ENCODE measurements at places on chromosomes 2 and 18.
A peak's percentile ranks its signal among the peaks of the same experiment; 100 is the strongest.

DNA sequence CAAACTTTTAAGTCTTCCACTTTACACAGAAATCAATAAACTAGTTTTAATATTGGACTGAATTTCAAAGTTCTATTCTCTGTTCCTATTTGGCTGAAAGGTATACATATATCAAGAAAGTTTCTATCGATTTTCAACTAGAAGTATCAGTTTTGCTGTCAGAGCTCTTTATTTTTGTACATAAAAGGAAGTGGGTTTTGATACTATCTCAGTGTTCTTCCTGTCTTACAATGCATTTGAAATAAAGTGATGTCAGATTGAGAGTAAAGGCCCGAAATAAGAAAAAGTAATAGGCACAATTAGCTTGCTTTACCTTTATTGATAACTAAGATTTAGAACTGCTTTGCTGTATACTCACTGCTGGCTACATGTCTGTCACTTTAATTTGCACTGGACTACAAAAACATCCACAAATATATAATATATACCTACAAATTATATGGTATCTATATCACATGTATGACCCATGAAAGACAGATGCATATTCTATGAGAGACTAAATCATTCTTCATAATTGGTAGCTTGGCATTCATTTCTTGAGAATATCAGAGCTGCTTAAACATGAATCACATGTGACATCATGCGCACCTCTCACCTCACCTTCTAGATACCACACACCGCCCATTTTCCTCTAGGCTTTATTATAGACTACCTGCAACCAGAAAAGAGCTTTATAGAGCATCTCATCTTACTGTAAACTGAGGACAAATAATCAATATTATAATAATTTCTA is 83.6 kb downstream of the ASXL2 start:
- peak; percentile 52 for DNase-seq

DNA sequence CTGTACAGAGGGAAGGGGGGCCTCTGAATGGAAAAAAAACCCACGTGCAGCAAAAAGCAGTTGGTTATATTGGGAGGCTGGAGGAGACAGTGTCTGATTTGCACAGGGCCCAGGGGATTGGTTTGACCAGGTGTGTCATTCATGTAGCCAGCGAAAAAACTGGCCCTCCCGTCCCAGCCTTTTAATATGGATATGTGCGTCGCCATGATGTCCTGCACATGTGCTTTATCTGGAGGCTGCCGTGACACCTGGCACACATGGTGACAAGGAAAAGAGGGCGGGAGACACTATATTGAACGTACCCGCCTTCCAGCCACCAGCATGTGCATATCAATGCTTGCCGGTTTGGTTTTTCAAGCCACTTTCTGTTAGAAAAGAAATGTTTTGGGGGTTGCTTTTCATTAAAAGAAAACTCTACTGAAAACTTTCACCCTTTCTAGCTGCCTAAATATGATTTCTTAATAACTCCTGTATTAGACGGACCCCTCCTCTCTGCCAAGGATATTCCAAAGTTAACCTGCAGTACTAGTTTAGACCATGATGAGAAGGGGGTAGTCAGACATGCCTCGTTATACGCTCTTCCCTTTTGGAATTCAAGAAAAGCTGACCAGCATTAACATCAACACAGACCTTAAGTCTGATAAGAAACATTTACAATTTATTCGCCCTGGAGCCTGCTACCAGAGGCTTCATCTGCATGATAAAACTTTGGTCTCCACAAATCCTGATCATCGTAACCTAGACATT is 16.2 kb downstream of the SLC25A52 start:
- no peak for DNase-seq

GRCh38 chr18:2990956-2991640 is 21.8 kb downstream of the LPIN2 start:
- DNase-seq, result no peak

- DNase-seq, result no peak
Measured at GRCh38 chr2:127388423-127389164, 819 bp upstream of the MAP3K2 start.

DNA sequence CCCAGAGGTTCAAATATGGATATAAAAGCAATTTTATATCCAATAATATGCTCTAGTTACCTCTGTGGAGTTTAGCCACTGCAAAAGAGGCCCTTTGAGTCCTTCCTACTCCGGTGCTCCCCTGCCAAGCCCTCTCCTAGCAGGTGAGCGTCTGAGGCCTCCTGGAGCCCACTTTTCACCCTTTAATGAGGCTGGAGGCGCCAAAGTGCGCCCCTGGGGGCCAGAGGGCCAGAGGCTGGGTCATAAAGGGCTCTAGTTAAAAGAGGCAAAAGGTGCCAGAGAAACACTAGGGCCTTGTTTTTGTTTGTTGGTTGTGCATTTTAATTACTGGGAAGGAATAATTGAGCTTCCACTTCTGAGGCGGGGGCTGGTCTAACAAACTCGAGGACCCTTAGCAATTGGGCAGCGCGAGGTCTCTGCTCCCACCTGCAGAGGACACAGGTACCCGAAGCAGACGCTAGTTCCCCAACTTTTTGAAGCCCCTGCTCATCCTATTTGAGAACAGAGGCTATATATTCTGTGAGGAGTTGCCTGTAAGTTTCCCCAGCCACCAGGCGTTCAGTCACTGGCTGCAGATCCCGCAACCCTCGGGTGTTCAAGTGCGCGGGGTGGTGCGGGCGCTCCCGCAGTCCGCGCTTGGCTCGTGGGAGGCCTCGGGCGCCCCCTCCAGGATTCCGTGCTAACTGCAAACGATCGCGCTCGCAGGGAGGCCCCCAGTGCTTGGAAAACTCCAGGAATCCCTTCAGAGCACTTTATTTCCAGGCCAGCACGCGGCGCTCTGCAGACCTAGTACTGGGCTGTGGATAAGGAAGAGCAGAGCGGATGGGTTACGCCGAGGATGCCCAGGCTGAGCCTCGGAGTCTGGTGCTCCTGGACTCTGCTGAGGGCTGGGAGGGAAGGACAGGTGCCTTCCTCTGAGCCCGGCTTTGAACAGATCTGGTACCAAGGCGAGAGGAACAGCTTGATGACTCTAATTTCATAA is 14.1 kb downstream of the MSGN1 start:
- no peak for DNase-seq

DNA sequence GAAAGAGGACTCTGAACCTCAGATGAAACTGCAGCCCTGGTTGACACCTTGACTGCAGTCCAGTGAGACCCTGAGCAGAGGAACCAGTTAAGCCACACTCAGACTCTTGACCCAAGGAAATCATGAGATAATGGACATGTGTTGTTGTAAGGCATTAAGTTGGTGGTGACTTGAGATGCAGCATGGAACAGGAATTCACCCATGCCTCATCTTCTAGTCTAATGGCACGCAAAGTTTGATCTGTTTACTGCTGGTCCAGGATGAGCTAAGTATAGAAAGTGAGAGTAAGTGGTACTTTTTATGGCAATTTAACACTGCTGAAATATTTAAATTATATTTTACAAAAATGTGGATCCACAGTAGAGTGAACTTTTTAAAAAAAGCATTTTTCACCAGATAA is 51.3 kb upstream of the LTBP1 start:
- DNase-seq, result no peak

DNA sequence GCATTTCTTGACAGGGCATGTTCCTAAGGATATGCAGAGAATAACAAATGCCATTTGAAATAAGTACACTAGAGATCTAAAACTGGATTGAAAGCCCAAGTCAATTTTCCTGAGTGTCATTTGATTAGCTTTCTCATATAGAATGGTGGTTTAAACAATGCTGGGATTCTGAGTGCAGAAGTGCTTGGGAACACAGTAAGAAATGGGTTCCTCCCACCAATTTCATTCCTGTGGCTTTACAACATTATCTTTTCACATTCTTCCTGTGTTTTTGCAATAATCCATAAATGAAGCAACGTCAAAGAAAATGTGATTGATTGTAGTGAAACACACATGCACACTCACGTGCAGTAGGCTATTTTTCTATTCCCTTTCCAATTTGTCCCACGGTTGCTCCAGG is 1858.4 kb upstream of the PIK3C3 start:
- DNase-seq, result no peak
